HL-60 (cell line): ENCODE measurements at places on chromosomes 16 and 17.

- no peak for DNase-seq
Observed at GRCh38 chr16:79658301-79659033, 57.9 kb upstream of the MAF start.

- DNase-seq, result no peak
Observed at GRCh38 chr17:48385319-48385718, 44.7 kb downstream of the SKAP1 start.

- no peak for DNase-seq
Observed at GRCh38 chr17:80970762-80971703, 20.6 kb upstream of the CHMP6 start.

DNA sequence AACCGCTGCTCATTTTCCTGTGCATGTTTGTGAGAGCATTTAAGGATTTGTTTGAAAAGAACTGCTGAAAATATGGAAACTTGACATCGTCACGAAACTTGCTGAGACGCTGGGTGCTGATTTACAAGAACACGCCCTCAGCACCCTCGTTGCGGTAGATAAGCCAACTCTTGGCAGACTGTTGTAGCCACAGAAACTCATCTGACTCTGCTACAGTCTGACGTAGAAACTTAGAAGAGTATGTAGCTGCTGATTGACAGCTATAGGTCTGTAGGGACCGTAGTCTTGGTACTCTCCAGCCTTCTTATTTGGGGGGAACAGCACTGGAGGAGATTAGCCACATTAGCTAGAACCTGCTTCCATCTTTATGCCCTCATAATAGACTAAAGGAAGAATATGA is 36.1 kb upstream of the MYH2 start:
- no peak for DNase-seq

- DNase-seq, result no peak
Observed at GRCh38 chr16:49972280-49972679, 52.7 kb upstream of the CNEP1R1 start.

- DNase-seq, result no peak
Observed at GRCh38 chr17:43515656-43516055, 30.5 kb downstream of the ETV4 start.

DNA sequence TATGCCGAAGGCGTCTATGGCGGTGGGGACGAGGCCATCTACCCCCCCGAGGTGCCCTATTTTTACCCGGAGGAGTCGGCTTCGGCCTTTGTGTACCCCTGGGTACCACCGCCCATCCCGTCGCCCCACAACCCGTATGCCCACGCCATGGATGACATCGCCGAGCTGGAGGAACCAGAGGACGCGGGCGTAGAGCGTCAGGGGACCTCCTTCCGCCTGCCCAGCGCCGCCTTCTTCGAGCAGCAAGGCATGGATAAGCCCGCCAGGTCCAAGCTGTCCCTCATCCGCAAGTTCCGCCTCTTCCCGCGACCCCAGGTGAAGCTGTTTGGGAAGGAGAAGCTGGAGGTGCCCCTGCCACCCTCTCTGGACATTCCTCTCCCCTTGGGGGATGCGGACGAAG is 11.4 kb downstream of the MYO15A start:
- no peak for DNase-seq
